EH (cell line): ENCODE measurements at places on chromosomes 7 and 10.

- no peak for DNase-seq
Measured at GRCh38 chr7:101667920-101668319, 38.8 kb upstream of the MYL10 start.

DNA sequence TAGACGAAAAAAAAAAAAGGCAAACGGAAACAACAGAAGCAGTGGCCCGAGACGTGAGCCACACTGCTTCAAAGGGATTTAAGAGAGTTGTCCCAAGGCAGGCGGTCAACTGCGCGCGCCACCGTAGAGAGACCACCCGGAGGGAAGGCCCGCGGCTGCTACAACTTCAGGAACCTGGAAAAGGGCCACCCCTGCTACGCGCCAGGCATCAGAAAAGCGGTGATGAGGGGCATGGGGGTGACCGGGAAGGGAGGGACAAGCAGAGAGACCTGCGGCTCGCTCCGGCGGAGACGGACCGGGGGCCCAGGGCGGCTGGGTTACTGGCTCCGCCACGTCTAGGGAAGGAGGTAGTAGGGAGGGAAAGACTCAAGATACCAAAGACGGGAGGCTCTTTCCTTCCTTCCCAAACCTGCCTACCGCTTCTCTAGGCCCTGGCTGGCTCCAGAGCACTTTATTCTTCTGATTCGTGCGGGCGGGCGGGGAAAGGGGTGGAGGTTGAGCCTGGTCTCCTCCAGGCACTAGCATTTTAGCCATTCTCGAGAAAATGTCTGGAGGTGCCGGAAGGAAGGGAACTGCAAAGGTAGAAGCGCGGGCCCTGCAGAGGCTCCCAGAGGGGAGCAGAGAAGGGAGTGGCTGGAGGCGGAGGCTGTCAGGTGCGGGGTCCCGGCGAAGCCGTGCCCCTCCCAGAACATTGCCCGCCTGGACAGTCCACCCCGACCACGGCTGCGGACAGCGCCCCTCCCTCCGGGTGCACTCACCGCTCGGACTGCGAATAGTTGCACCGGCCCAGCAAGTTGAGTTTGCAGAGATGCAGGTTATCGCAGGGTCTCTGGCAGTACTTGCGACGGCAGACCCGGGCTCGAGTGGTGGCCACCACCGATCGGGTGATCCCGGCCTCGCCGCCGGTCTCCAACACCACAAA lies 993 bp downstream of the ZC3HAV1 start:
- DNase-seq, result peak; percentile 30

- DNase-seq, result no peak
Measured at GRCh38 chr7:98877692-98878364, 504 bp upstream of the TRRAP start.

DNA sequence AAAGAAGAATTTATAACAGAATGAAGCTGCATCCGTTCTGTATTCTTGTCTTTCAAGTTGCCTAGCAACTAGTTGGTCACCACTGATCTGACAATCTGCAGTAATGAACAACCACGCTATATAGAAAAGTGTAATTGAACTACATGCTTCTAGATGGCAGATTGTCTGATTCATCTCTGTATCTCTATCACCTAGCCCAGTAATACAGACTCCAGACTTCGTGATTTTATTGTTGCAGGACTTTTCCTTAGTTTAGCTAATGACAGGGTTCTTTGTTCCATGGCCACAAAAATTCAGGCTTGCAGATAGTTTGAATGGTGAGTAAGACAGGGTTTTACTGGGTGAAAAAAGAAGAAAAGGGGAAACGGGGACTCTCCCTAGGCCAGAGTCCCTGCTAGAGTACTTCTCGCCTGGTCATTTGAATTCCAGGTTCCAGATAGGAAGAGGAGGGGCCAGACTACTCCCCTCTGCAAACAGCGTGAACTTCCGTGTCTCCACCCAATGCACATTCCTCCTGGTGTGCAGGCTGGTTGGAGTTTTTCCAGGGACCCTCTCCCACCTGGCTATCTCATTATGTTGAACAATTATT lies 45.9 kb downstream of the COL1A2 start:
- no peak for DNase-seq

GRCh38 chr10:72094574-72094973 lies 6.2 kb upstream of the SPOCK2 start:
- no peak for DNase-seq

GRCh38 chr7:137976696-137977095 lies 25.2 kb downstream of the CREB3L2 start:
- no peak for DNase-seq

- DNase-seq, result peak; percentile 57
Measured at GRCh38 chr10:119412244-119413092, 130.1 kb downstream of the RGS10 start.

DNA sequence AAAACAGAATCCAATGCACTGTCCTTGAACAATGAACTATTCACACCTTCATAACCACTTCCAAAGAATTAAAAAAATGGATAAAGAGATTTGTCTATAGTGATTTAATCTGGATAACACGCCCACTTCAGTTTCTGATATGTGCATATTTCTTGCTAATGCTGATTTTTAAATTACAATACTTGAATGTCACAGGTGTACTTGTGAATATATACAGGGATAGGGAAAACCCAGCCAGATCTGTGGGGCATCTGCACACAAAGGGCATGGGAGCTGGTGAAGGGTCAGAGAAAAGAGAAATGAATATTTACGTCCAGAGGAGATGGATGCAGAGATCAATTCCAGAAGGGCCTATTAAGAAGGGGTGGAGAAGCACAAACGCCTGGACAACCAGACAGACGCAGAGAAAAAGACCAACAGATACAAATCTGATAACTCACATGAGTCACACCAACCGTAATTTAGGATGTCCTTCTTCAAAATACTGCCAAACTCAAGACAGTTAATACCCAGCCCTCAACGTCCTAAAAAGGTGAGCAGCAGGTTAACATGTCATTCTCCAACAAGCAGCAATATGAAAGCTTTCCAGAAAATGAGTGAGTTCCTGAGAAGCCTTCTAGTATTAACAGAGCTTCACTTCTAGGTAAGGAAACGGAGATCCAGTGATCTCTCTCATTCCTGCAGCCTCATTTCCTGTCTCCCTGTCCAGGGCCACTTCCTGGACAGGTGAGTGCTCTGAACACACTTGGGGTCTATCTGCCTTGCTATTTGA lies 41.9 kb downstream of the PIP4K2A start:
- no peak for DNase-seq

DNA sequence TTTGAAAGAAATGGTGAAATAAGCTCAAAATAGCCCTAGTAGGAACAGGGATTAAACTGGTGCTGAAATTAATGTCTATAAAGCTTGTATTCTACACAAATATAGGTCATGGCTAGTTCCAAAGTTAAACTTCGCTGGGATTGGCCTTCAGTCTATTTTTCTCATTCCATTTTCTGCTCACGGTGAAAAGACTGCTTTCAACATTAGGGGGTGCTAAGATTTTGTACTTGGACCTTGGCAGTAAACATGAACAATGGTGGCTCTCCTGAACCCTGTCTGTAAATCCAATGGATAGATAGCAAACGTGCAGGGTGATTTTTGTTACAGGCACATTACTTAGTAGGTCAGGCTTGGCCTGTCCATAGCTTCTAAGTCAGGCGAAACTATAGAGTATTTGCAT lies 36.0 kb upstream of the RSU1 start:
- peak; percentile 64 for DNase-seq

DNA sequence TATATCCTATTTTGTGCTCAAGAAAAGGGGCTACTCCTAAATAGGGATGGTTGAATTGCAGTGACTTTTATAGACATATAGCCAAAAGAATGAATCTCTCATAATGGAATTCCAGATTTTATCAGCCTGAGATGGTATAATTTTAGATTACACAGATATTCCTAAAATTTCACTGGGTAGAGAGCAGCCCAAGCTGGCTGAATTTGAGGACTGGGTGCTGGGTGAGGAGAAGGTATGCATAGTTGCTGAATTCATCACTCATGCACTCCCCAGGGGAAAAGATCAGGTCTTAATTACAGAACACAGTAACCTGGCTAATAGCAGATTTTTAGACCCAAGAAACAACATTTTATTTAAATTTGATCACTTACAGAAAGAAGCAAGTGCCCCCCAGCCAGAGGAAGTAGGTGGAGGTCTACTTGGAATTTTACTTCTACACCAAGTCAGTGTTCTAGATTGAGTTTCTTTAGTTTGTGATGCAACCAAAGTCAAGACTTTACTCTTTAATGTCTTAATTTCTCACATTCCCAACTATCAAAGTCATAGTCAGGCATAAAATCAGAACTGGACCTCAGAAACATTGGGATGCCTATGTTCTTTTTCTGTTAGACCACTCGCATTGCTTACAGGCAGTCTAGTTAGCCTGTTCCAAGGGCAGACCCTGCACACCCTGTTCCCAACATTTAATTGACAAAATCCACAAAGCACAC lies 337.4 kb upstream of the PODXL start:
- peak; percentile 74 for DNase-seq

DNA sequence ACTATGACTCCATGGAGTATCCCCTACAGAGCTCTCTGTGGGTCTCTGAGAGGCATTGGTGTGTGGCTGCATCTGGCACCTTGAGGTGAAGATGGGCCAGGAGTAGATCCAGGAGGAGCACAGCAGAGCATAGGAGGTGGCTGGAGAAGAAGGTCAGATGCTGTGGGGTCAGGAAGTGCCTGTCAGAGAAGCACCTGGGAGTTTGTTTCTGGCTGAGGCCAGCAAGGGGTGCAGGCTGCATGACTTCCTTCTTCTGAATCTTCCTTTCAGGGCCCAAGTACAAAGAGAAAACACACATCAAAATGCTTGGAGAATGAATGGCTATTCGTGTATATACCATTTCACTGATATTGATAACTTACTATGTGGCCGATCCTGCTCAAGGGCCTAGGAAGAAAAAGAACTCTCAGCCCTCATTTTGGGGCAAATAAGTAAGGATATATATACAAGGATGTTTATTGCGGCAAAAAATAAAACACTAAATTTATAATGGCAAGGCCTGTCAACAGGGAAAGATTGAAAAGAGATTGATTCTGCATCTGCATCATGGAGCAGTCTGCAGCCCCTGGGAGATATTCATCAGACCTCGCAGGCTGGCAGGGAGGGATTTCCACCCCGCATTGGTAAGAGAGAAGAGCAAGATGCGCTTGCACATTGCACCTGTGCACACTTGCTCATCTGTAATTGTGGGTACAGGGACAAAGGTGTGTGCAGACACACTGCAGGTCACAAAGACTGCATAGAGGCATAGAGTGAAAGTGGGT lies 39.2 kb downstream of the PTPRE start:
- DNase-seq, result no peak

GRCh38 chr7:155889636-155890511 lies 77.6 kb upstream of the SHH start:
- DNase-seq, result no peak

DNA sequence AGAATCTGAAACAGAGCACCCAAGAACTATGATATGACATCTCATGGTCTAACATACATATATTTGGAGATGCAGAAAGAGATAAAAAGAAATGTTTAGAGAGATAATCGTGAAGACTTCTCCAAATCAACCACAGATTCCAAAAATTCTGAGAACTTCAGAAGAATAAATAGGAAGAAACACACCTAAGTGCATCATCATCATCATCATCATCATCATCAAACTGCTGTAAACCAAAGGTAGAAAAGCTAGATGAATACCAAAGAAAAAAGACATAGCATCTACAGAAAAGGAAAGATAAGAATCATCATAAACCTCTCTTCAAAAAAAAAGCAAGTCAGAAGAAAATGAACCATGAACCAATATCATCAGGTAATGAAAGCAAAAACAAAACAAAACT lies 124.2 kb downstream of the PPP1R3A start:
- no peak for DNase-seq

DNA sequence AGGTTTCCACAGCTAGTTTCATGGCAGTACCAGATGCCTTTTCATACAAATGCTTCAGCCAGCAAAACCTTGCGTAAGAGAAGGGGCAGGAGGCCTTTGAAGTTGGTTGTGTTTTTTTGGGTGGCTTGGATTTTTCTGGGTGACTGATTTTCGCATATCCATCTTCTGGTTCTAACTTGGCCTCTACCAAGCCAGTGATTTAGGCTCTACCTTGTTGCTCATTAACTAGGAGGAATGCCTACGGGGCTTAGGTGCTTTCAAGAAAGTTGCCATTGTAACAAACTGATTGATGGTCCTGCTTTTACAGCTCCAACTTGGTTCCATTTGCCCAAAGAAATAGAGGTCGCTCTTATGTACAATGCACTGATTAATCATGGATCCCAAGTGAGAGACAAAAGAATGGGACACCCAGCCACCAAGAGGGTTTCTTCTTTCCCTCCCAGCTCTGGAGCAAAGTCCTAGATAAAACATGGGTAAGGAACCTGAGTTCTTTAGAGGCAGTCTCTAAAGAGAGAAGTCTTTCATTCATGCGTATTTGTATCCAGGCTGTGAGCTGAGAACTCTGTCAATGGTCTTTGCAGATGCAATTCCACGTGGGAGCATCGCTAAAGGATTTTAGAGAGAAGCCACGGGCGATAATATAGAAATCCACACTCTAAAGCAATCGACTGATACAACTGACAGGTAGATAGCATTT lies 92.1 kb upstream of the FGFR2 start:
- no peak for DNase-seq

- peak; percentile 74 for DNase-seq
Measured at GRCh38 chr10:5546891-5547680, 22.3 kb downstream of the CALML3 start.

GRCh38 chr10:133082685-133083421 lies 4.9 kb upstream of the ADGRA1 start:
- no peak for DNase-seq

DNA sequence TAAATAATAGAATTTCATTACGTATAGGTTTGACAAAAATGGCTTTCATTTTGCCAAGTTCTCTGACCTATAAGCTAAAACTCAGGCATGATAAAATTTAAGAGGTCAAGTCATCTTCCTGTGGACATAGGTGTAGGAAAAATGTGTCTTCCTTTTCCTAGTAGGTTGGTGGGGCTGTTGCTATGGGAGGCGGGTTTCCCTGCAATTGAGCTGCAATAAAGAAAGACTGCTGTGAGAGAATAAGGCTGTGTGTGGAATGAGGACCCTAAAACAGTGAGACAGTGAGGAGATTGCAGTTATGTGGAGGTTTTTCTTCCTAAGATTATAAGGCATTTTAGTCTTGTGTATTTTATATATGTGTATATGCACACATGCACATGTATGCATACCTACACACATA lies 13.0 kb upstream of the SEMA3A start:
- no peak for DNase-seq

DNA sequence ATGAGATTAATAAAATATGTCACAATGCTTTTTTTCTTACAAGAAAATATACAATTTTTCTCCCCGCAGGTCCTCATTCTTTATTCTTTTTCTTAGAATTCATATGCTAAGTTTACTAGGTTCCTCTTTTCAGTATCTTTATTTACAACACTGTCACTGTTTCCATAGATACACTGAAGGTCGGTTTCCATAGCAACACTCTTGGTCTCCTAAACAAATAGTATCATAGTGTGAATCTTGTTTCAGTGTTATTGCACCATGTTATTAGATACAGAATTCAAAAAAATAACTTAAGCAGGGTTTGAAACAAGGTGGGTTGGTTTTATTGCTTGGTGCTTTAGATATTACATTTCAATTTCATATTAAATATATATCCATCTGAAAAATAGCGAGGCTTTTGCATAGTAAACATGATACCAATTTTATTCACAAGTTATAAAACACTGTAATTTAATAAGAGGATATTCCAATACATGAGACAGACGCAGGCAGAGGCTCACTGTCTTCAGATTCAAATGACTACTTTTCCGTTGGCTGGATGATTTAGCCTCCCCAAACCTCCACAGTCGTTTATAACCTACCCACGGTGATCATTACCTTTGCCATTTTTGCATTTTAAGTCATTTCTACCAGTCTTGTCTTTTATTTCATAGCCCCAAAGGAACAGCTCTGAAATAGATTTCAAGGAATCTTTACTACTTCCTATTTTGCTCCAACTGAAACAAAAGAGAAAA lies 88.9 kb upstream of the KLF6 start:
- DNase-seq, result peak; percentile 68

GRCh38 chr7:49866076-49866735 lies 92.8 kb downstream of the VWC2 start:
- no peak for DNase-seq
